ENCODE measurements at places on chromosomes 11 and 22. TPM values are rescaled to one million over a fixed set of nuclear protein-coding genes. Genes with fewer than 3 reads are reported as not detected.

Gene SORL1
- polyA plus RNA-seq = 2.6 TPM

Gene PGA3
- 1.3 TPM for polyA plus RNA-seq

Gene BIRC3
- 0.76 TPM for polyA plus RNA-seq

Gene MIOX
- not detected for polyA plus RNA-seq

Gene SERPINH1
- polyA plus RNA-seq = 463 TPM

Gene CD3D
- not detected for polyA plus RNA-seq

Gene OR5B17
- not detected for polyA plus RNA-seq

Gene RAG2
- polyA plus RNA-seq = not detected

Gene NPAS4
- 0.07 TPM for polyA plus RNA-seq

Gene MUC2
- not detected for polyA plus RNA-seq

Gene CADM1
- 13.4 TPM for polyA plus RNA-seq

Gene OR51B4
- polyA plus RNA-seq = not detected

Gene PATE4
- not detected for polyA plus RNA-seq

Gene TTLL12
- polyA plus RNA-seq = 19.1 TPM

Gene ACTN3
- 159 TPM for polyA plus RNA-seq

Gene OTOG
- 0.03 TPM for polyA plus RNA-seq

Gene APLNR
- polyA plus RNA-seq = 88.3 TPM

Gene UPB1
- 0.52 TPM for polyA plus RNA-seq

Gene PRAME
- polyA plus RNA-seq = not detected

Gene MUC5AC
- polyA plus RNA-seq = 0.01 TPM

Gene LRRC74B
- polyA plus RNA-seq = not detected

Gene C11orf42
- polyA plus RNA-seq = 0.46 TPM

Gene SULT4A1
- 3.1 TPM for polyA plus RNA-seq

Gene TTC36
- polyA plus RNA-seq = 0.64 TPM

Gene TMPRSS6
- not detected for polyA plus RNA-seq

Gene OR4C15
- not detected for polyA plus RNA-seq

Gene IGLL1
- 0.43 TPM for polyA plus RNA-seq

Gene OR5T2
- not detected for polyA plus RNA-seq

Gene TMEM45B
- polyA plus RNA-seq = 0.46 TPM

Gene SIK2
- polyA plus RNA-seq = 17.7 TPM

Gene ASRGL1
- 3.3 TPM for polyA plus RNA-seq

Gene OPCML
- polyA plus RNA-seq = 0.84 TPM

Gene SPTBN2
- polyA plus RNA-seq = 9.6 TPM

Gene CYB5R2
- polyA plus RNA-seq = 11.1 TPM

Gene OR52N4
- not detected for polyA plus RNA-seq

Gene UBQLN3
- polyA plus RNA-seq = not detected

Gene ME3
- 9.1 TPM for polyA plus RNA-seq

Gene OR10G6
- polyA plus RNA-seq = not detected

Gene RTN4R
- 8.4 TPM for polyA plus RNA-seq

Gene AASDHPPT
- polyA plus RNA-seq = 65.5 TPM

Gene OR4D5
- not detected for polyA plus RNA-seq

Gene VSIG2
- 0.90 TPM for polyA plus RNA-seq

Gene TRIM51
- not detected for polyA plus RNA-seq

Gene UFD1
- 42.2 TPM for polyA plus RNA-seq

Gene RFPL1
- not detected for polyA plus RNA-seq

Gene SEC14L6
- 0.19 TPM for polyA plus RNA-seq

Gene DRG1
- polyA plus RNA-seq = 68.2 TPM

Gene KIRREL3
- polyA plus RNA-seq = 0.44 TPM

Gene RFPL3
- polyA plus RNA-seq = not detected

Gene FXYD6
- polyA plus RNA-seq = 188 TPM

Gene CAVIN3
- polyA plus RNA-seq = 21.3 TPM

Gene SMC1B
- polyA plus RNA-seq = 0.62 TPM

Gene UCP3
- 1.5 TPM for polyA plus RNA-seq

Gene POTEH
- not detected for polyA plus RNA-seq

Gene ADM2
- 0.39 TPM for polyA plus RNA-seq

Gene KRTAP5-7
- polyA plus RNA-seq = 0.11 TPM
